ENCODE measurements at places on chromosomes 5 and 9.

DNA sequence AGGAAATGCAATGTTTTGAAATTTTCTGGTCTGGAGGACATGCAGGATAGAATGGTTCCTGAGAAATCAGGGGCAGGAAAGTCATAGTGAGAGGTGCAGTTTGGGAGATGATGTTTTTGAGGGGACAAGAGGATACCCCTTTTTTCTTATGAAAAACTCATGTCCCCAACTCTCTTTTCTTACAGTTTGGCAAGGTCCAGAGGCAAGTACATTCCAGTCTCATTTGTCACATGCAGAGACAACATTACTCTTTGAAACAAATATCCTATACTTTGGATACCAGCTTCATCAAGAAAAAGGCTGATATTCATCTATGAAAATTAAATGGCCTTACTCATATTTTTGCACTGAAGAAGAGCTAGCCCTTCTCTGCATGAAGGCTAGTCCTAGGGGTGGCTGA lies 48.2 kb downstream of the EQTN start:
- peak; percentile 6 for DNase-seq

DNA sequence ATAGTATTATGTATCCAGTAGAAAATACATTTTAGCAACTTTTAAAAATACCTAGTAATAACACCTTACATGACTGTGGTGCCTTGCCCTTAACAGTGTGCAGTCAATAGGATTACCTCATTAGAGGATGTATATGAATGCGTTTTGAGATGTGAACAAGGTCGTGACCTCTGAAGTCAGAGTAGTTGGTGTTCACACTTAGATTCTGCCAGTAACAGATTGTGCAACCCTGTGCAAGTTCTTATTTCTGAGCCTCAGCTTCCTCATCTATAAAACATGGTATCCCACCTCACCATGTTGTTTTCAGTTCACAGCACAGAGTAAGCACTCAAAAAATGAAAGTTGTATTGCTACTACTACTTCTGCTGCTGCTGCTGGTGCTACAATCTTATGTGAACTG lies 347.3 kb downstream of the KDM4C start:
- no peak for DNase-seq

GRCh38 chr9:18371621-18372020 lies 102.3 kb upstream of the ADAMTSL1 start:
- no peak for DNase-seq

- no peak for DNase-seq
Measured at GRCh38 chr5:120382833-120383232, 81.3 kb upstream of the PRR16 start.

GRCh38 chr5:139190125-139190524 lies 8.0 kb downstream of the SIL1 start:
- no peak for DNase-seq

DNA sequence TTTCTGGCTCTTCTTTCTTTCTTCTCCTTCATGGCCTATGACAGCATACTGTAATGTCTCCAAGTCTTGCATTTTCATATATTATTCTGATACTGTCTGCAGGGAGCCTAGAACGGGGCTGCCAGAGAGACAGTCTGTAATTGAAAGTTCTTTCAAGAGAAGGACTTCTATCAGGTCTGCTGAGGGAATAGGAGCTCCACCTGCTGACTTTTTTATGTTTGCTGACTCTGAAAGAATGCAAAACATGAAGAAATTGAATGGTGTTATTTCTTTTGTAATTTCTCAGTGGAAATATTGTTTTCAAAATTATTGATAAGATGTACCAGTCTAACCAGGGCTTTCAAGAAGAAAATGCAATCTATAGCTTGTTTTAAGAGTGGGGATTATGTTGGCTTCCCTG lies 121.9 kb upstream of the RFX3 start:
- no peak for DNase-seq

DNA sequence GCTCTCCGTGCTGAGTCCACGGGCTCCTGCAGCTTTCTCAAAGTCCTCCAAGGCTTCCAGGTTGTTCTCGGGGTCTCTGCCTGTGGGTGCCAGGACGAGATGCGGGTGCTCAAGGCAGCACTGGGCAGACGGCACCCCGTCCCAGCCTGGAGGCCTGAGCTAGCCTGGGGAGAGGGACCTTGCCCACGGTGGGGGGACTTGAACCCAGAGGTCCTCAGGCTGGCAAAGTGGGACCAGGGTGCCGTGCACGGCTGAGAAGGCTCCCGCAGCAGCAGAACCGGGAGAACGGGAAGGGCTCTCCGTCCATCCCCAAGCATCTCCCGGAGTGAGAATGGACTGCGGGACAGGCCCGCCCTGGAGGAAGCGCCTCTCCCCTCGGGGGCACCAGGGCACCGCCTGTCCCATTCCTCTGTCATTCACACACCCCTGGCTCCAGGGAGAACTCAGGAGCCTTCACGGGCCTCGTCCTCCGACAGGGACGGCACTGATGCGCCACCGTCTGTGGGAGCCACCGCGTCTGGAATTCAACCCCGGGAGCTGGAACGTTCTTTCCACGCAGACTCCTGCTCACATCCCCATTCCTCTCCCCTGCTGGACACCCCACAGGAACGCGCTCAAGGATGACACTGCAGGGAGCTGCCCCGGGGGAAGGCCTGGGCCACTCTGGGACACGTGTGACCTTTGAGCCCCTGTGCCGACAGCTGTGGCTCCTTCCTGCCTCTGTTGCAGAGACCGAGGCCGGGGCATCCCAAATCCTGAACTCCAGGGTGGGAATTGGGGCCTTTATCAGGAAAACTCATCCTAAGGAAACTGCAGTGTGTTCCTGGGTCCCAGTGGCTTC lies 16.3 kb upstream of the OBP2B start:
- DNase-seq: no peak

DNA sequence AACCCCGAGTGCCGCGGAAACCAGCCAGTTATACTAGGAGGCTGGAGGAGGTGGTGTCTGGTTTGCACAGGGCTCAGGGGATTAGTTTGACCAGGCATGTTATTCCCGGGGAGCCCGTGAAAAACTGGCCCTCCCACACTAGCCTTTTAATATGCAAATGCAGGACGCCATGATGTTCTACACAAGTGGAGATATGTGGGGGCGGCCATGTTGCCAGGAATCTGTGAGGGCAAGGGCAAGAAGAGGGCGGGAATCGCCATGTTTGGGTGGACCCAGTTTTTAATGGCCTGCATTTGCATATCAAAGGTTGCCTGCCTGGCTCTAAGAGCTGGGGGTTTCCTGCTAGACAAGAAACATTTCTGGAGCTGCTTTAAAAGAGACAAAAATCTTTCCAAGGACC lies 940.7 kb downstream of the CDH18 start:
- DNase-seq: no peak

DNA sequence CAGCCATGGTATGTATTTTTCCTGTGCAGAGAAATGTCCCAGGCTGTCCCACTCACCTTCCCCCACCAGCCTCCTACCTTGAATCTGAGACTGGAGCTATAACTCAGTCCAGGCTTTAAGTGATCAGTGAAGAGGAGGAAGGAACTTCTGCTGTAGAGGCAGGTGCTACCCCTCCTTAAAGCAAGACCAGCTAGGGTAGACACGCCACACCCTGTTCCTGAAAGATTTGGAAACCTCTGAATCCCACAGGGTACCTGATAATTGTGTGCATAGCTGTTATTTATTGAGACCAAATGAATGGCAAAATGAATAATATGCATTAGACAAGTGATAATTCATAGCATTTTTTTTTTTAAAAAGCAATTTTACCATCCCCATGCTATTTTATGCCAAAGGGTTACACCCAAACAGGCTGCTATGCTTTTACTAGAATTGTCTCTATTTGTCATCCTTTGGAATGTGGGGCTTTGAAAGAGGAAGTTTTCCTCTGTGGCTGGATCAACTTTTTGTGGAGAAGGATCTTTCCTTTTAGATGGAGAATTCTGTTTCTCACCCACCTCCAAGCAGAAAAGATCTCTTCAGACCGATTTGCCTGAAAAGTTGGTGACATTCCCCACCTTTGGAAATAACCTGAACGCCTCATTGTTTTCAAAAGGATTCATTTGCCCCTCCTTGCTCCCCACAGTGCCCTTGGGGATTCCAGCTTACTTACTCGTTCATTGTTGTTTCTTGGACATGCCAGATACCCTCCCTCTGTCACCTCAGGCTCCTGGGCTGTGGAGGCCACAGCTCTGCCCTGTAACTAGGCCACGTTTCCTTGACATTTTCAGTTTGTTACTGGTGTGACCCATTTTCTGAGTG lies 248.7 kb downstream of the NR3C1 start:
- DNase-seq: peak; percentile 52

- no peak for DNase-seq
Measured at GRCh38 chr5:133226186-133226585, 174.4 kb downstream of the HSPA4 start.

DNA sequence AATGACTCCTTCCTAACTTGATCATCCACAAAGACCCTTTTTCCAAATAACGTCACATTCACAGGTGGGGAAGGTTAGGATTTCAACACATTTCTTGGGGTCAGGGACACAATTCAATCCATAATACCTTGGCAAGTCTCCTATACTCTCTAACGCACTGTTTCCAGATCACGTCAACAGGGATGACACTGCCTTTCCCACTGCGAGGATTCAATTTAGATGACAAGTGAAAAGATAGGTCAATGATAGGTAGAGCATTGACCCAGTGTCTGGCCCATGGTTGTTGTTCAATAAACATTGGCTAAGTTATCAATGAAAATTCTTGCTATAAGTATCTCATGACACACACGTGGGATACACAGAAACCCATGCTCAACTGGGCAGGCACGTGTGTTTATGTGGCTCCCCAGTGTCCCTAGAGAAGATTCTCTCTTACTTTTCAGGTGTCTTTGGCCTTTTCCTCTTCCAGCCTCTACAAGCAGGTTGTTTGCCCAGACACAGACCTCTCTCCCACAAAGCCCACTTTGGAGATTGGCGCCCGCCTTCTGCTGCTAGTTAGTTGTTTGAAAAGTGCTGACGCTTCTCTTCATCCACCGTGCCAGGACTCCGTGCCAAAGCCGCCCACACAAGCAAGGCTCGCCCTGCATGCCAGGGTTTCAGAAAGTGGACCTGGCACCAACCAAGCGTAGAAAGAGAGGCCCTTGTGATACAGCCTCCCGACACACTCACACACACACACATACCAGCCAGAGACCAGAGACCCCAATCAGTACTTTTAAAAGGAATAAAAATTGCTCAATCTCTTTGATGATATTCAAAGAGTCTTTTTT lies 594.5 kb downstream of the BNC2 start:
- DNase-seq: no peak

DNA sequence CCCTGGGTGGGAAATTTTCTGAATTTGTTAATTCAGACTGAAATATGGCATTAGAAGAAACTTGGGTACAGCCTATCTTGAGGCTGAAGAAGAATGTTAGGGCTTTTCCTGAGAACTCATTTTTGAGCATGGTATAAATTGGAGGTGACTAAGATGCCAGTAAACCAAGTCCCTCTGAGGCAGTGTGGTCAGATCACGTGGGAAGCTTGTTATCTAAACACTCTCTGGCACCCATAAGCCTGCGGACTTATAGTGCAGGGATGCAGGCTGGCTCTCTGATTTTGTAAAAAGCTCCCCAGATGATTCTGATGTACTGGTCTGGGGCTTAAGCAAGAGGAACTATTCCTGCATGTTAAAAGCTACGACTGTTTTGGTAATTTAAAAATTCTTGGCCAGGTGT lies 34.3 kb downstream of the MTMR12 start:
- peak; percentile 74 for DNase-seq

DNA sequence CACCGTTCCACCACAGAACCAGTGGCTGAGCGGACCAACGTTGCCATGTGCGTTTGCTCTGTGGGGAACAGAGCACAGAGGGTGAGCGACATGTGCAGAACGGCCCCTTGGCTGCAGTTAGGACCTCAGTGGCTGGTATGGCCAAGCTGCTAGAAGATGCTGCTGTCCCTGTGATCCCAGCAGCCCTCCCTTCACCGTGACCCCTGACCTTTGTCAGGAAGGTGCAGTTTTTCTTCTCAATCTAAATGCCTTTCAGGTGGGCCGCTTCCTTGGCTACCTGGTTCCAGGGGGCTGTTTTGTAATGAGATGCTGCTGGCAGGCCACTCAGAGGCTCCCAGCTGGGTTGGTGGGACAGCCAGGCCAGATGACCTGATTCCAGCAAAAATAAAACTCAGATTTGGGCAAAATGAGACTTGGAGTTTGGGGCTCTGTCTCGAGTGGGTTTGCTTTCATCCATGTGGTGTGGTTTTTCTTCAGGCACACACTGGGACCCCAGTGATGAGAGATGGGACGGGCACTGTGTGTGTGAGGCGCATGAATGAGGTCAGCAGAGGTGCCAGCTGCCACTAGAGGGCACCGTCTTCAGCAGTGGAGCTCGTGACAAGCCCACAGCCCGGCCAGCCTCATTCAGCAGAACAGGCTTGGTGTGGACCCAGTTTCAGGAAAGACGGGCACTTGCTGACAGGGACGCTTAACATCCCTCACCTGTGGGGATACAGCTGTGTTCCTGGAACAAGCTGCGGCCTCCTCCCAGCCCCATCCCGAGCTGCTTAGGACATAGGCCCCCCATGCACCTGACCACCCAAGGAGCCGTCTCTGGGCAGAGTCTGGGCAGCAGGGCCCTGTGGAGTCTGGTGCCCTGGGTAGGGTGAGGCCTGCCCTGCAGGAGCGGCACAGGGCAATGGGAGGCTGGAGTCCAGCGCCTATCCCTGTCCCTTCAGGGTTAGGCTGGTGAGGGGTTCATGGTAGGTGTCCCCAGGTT lies 4.1 kb downstream of the MRPS2 start:
- DNase-seq: peak; percentile 52

GRCh38 chr5:132386644-132387286 lies 17.3 kb downstream of the SLC22A5 start:
- peak; percentile 75 for DNase-seq

DNA sequence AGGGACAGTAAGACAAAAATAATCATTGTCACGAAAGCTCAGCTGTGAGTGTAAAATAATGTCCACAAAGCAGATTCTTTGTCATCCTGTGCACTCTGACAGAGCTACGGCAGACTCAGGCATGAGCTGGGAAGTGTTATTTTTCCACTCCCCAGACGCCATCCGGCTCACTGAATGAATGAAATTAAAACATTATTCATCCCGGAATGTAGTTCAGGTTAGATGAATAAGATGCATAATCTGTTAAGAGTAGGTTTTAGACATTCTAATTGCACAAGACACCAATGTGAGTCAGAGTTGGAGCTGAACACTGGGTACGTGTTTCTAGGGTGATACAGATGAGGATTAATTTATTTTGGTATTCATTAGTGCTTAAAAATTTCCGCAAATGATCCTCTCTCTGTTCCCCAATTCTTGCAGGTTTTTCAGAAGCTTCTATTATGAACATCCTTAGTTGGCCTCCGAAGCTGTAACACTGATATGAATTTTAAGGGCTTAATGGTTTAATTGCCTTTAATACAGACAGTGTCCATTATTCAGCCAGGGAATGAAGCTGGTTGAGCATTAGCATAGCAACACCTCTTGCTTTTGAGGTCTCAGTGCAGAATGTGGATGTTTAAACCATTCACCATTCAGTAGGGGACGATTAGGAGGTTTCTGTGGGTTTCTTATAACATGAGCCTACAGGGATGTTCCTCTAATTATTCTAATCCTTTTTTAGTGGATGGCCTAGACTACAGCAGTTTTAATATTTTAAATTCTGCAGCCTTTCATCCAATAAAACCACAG lies 65.6 kb upstream of the FRRS1L start:
- DNase-seq: peak; percentile 82
